Stimulated activated CD4-positive, alpha-beta T cell treated with anti-CD3 and anti-CD28 coated beads, Interleukin-1b, Interleukin-23, amount 100 ng/mL, for 4 hours (primary cell): ENCODE measurements at places on chromosomes 3 and 15.

GRCh38 chr15:65194826-65195547 lies 9.8 kb upstream of the CLPX start:
- DNase-seq, result no peak

- DNase-seq, result no peak
Observed at GRCh38 chr3:17183951-17184550, 299.3 kb downstream of the PLCL2 start.

- DNase-seq, result no peak
Observed at GRCh38 chr15:95684126-95684525, 646.4 kb upstream of the NR2F2 start.

DNA sequence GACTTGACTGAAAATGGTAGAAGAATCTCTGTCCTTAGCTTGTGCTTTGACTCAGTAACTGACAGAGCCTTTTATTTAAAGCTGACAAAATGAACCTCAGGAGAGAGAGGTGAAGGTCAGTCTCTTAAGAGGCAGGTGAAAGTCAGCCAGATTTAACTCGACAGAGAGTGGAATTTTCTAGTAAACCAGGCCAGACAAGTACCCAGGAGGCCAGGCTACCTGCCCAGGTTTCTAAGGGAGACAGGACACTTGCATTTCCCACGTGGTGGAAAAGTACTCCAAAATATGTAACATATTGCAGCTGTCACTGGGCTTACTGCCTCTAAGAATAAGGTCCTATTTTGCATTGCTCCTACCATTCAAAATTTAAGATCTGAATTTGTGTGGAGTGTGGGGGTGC lies 167.9 kb downstream of the FMN1 start:
- DNase-seq, result no peak

- DNase-seq, result no peak
Observed at GRCh38 chr3:38335263-38335662, 11.3 kb upstream of the XYLB start.

GRCh38 chr3:3260870-3261269 lies 81.4 kb upstream of the CRBN start:
- no peak for DNase-seq
